ENCODE measurements at places on chromosomes 5 and 9.

DNA sequence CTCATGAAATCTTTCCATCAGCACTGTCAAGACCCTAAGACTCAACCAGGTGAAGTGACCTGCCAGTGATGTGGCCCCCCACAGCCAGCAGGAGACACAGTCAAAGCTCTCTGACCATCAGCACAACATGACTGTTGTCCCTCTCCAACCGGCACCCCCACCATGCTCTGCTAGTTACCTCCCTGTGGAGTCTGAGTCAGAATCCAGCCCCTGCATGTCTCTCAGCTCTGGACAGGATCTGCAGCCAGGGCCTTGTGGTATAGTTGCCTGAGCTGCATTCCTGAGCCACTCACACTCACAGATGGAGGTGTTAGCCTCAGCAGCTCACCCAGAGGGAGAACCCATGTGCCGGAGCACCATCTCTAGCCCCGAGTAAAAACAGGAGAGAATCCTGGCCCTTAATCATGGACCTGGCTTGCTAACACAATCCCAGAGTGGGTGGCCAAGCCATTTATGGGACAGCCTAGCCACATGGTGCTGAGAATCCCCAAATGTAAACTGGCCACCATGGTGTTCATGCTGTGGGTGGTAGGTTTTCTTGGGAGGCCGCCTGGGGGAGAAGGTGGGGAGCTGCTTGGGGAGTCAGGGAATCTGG lies 237.8 kb downstream of the PAPPA start:
- DNase-seq, result no peak

DNA sequence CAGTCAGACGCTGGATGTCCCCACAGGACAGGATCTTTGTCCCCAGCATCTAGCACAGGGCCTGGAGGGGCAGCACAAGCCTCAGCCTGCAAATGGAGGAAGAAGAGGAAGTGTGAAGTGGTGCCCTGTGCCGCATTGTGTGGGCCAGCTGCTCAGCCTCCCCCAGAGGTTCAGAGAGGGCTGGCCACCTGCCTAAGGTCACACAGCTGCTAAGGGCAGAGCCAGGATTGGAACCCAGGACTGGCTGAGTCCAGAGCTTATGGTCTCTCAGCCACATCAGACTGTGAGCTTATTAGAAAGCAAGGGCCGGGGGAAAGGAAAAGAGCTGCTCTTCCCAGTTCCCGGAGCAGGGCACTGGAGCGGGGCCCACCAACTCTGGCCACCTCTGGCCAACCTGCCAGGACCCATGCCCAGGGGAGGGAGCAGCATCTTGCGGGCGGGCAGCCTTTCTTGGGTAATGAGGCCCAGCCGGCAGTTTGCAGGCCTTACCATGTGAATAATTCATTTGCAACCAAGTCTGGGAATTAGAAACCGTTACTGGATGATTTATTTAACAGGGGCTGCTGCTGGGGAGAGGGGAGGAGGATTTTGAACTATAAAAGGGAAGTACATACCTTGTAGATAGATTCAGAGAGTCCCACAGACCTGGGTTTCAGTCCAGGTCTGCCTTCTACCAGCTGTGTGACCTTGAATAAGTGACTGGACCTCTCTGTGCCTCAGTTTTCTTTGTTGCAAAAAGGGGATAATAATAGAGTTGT lies 11.6 kb upstream of the CRB2 start:
- no peak for DNase-seq

GRCh38 chr5:158381614-158382160 lies 522.7 kb upstream of the CLINT1 start:
- no peak for DNase-seq

DNA sequence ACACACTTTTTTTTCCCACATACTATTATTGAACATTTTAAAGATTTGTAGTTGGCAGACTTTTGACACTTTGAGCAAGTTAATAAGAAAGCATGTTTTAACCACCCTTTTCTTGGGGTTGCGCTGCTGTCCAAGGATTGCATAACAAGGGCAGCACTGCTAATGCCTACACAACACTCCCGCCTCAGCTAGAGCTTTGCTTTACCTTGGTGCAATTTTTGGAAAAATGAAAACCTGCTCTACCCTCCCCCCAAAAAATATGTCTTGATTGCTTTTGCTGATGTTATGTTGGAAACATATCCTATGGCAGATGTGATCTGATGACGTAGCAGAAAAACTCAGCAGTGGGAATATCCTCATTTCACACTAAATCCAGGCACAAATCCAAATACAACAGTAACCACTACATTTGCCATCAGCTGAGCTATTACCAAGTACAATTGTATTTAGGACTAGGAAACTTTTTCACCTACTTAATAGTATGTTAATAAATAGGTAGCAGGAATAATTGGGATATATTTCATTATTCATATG lies 51.5 kb downstream of the UBE2R2 start:
- DNase-seq, result no peak

DNA sequence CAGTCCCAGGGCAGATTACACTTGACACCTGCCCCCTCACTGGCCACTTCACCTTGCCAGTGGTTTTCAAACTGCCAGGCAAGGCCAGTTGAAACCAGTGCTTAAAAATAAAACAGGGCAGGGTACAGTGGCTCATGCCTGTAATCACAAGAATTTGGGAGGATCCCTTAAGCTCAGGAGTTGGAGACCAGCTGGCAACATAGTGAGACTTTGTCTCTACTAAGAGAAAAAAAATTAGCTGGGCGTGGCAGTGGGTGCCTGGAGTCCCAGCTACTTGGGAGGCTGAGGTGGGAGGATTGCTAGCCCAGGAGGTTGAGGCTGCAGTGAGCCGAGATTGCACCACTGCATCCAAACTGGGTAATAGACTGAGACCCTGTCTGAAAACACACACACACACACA lies 58.1 kb downstream of the ROPN1L start:
- DNase-seq, result no peak

GRCh38 chr5:95177456-95177855 lies 107.4 kb downstream of the MCTP1 start:
- no peak for DNase-seq

DNA sequence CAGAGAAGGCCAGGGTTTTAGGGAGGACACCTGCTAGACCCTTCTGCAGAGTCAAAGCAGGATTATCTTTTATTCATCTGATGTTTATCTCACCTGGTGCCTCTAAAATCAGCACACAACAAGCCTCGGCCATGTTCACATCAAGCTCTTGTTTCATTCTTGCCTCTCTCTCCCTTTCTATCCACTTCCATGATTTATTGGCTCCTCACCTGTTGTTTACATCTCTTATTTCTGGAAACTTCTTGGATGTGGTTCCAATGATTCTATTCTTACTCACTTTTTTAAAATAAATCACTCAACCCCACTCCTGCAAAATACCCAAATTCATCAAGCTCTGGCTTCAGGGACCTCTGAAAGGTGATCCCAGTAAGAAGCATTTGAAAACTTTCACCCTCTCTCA lies 407.0 kb upstream of the KLF4 start:
- no peak for DNase-seq

DNA sequence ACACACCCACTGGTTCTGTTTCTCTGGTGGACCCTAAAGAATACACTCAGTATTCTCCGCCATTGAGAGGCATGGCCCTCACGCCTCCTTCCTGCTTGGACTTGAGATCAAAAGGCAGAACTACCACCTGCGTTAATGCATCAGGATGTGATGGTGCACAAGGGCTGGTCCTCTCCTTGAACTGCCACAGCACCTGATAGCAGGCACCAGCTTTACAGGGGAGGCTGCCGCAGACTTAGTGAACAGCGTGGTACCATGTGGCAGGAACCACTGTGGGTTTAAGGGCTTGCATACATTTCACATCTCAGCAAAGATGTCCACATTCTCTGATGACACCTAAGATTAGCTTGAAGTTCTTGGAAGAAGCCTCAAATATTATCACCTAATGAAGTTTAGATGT lies 208.7 kb downstream of the GADD45G start:
- DNase-seq, result no peak

DNA sequence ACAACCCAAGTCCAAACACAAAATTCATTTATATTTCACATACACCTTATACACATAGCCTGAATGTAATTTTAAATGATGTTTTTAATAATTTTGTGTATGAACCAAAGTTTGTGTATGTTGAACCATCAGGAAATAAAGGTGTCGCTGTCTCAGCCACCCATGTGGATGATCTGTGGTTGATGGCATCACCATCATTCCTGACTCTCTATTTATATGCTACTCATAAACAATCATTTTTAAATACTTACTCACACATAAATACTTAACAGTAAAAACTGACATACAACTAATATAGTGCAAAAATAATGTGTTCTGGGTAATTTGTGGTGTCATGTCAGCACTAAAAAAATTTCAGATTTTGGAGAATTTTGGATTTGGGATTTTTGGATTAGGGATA lies 38.4 kb downstream of the SMC5 start:
- no peak for DNase-seq

- no peak for DNase-seq
Measured at GRCh38 chr9:109509611-109510010, 11.5 kb upstream of the PTPN3 start.

- DNase-seq, result no peak
Measured at GRCh38 chr5:149811453-149811852, 81.3 kb downstream of the PPARGC1B start.

DNA sequence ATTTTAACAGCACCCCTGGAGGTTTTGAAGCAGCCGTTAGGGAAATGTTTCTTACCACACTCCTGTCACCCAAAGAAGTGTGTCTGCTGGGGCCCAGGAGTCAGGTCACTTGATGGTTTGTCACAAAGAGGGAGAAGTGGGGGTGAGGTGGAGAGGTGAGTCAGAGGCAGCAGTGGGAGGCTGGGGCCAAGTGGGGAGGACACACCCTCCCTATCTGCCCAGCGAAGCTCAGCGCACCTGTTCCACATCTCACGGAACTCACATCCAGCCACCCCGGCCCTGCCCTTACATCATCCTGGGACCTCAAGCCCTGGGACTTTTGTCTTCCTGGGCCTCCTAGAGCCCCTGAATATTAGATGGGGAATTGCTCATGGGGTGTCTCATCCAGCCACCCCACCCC lies 171.1 kb upstream of the SMIM23 start:
- no peak for DNase-seq

GRCh38 chr5:108765647-108766046 lies 17.9 kb downstream of the FER start:
- no peak for DNase-seq

- no peak for DNase-seq
Measured at GRCh38 chr5:93532370-93532769, 48.6 kb downstream of the NR2F1-AS1 start.

- DNase-seq, result no peak
Measured at GRCh38 chr5:86970361-86970760, 297.3 kb upstream of the RASA1 start.

GRCh38 chr5:122759241-122760070 lies 15.4 kb upstream of the SNX2 start:
- no peak for DNase-seq

GRCh38 chr5:59817536-59817935 lies 76.0 kb downstream of the PDE4D start:
- no peak for DNase-seq

GRCh38 chr5:142500227-142500905 lies 175.5 kb upstream of the SPRY4 start:
- no peak for DNase-seq

DNA sequence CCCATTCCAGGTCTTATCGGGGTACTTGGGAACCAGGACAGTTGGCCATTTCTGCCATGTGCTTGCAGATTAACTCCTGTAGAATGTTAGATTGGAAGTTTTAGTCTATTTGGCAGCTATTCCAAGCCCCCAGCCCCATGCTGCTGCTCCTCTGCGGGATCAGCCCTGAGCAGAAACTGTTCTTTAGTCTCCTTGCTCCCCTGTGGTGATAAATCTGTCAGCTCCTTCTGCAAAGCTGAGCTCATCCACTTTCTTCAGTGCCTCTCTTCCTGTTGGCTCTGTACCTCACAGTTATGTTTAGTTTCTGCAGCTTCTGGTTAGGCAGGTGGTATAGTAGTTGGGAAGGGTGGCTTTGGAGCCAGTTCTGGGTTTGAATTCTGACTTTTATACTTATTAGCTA lies 170.4 kb downstream of the GRIA1 start:
- no peak for DNase-seq

DNA sequence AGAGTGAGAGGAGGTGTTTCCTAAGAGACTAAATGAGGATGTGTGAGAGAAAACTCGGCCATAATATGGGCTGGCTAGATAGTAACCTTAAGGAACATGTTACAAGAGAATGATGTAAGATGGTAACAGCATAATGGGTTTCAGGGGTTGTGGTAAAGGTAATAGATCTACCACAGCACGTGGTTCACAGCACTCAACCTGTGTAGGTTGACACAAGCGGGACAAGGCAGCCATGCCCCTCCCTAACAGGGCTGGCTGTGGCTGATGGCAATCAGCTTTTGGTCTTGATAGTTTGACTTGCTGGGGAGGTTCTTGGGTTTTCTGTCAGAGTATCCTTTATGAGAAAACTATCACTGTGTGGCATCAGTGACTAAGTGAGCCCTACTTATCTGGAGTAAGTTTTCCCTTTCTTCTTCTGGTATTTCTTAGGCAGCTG lies 138.6 kb downstream of the TRIO start:
- DNase-seq, result peak; percentile 15

- DNase-seq, result no peak
Measured at GRCh38 chr5:152218694-152219093, 186.4 kb downstream of the NMUR2 start.

DNA sequence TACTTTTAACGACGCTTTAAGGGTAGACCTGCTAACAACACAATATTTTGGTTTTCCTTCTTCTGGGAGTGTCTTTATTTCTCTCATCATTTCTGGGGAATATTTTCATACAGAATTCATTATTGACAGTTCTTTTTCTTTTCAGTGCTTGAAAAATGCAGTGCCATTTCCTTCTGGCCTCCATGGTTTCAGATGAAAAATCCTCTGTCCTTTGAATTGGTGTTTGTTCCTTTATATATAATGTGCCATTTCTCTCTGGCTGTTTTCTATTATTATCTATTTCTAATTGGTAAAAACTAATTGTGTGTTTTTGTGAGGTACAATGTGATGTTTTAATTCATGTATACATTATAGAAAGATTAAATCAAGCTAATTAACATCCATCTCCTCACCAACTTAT lies 194.3 kb upstream of the S1PR3 start:
- DNase-seq, result no peak

DNA sequence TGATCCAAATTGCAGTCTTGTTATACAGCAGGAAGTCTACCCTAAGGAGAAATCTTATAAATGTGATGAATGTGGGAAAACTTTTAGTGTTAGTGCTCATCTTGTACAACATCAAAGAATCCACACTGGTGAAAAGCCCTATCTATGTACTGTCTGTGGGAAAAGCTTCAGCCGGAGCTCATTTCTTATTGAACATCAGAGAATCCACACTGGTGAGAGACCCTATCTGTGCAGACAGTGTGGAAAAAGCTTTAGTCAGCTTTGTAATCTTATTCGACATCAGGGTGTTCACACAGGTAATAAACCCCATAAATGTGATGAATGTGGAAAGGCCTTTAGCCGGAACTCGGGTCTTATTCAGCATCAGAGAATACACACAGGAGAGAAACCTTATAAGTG lies 10.4 kb downstream of the ZNF189 start:
- DNase-seq, result no peak

GRCh38 chr5:75463726-75464125 lies 47.7 kb downstream of the CERT1 start:
- DNase-seq, result no peak

Data from activated T-cell treated with anti-CD3 and anti-CD28 coated beads for 48 hours (primary cell).